ENCODE measurements at places on chromosomes 3 and 15.

- DNase-seq, result no peak
Measured at GRCh38 chr15:96561593-96561992, 231.1 kb downstream of the NR2F2 start.

- no peak for DNase-seq
Measured at GRCh38 chr3:108036984-108037741, 53.7 kb downstream of the CD47 start.

DNA sequence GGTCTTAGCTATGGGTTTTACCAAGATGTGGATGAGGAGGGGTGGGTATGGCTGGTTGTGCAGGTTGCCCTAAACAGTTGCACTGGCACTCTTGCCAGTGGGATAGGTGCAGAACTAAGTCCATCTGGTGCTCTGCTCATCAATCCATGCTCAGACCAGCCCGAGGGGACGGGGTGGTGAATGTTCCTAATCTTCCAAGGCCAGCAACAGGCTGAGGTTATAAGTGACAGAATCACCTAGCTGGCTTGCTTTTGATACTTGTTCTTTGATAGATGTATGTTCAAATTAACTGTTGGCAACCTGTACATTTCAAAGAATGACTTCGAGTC, 53.5 kb upstream of the CCR2 start:
- DNase-seq, result no peak

DNA sequence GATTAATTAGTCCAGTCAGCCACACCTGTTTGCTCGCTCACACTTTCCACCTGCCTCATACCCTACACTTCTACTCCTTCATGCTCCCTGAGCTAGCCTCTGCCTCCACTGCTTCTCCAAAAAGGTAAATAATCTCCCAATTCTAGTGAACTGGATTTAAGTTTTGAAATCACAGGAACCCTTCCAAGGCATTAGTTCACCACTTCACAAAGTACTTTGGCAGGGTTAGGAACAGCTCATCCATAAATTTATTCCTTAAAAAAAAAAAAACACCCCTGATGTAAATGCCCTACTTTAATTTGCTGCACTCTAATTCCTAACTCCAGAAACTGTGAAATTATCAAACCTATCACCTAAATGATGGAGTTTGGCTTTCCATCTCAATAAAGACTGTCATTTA, 58.3 kb downstream of the GADL1 start:
- no peak for DNase-seq

DNA sequence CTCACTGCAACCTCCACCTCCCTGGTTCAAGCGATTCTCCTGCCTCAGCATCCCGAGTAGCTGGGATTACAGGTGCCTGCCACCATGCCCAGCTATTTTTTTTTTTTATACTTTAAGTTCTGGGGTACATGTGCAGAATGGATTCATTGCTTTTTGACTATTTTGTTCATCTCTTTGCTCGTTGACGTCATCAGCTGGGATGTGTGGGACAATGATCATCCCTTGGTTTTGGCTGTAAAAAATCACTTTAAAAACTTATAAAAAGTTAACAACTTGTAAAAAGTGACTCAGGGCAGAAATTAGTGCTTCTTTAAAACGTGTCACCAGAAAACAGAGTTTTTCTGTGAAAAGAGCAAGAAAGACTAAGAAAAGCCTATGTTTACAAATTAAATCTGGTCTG, 37.8 kb downstream of the IGSF10 start:
- DNase-seq, result no peak

GRCh38 chr15:29770796-29771195, 51.5 kb downstream of the TJP1 start:
- DNase-seq, result no peak

DNA sequence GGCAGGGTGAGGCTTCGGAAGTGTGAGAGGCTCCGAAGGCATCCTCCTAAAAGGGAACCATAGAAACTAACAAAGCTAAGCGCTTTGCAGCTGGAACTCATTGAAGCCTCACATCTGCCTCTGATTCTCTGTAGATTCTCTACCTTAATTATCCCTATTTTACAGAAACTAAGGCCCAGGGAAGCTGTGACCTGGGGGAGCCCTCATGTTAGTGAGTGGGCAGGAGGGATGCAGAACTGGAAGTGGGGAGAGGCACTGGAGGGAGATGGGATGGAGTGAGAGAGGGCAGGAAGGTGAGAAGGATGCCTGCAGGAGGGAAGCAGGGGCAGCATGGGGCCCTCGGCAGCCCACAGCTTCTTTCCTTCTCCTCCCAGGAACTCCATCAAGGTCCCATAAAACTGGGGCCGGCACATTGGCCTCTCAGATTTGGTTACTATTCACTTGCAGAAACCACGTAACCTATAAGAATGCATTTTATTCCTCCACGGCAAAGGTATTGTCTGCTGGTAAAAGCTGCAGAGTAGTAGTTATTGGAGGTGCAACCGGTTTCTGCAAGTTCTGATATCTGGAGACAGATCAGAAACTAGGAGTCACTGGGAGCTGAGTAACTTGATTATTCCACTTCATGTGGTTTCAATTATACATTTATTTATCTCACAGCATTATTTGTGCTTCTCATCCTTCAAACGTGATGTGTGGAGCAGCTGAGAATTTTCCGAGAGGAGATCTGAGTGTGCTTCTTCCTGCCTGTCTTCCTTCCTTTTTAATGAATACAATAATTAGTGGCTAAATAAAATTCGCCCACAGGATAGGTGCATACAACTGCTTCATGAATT, 24.0 kb upstream of the CHCHD6 start:
- no peak for DNase-seq

Measured in HuH-7.5 (cell line).